ENCODE measurements at places on chromosomes 3 and 15.
A peak's percentile ranks its signal among the peaks of the same experiment; 100 is the strongest.

- DNase-seq, result no peak
Measured at GRCh38 chr3:37945807-37946530, 44.6 kb upstream of the VILL start.

- no peak for DNase-seq
Measured at GRCh38 chr15:89888214-89888804, 5.5 kb downstream of the AP3S2 start.

DNA sequence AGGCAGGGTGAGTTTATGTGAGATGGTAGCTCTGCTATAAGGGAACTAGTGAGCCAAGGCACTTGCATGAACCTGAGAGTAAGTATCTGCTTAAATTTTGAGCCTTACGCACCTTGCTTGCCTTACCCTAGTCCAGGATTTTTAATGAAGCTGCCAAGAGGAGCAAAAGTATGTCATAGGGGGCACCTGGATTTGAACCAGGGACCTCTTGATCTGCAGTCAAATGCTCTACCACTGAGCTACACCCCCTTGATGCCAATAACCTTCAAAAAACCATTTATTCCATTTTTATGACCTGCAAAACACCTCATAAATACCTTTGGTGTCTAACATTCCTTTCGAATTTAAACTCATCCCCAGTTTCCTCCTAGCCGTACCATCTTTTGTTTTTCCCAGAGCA lies 88.3 kb upstream of the ACP3 start:
- DNase-seq, result no peak

- no peak for DNase-seq
Measured at GRCh38 chr3:38049358-38050126, 10.5 kb downstream of the DLEC1 start.

GRCh38 chr3:102887431-102887830 lies 452.6 kb downstream of the ZPLD1 start:
- DNase-seq, result no peak

- no peak for DNase-seq
Measured at GRCh38 chr3:113174801-113175485, 36.4 kb upstream of the BOC start.

- DNase-seq, result peak; percentile 44
Measured at GRCh38 chr15:75842722-75843677, at the start of gene UBE2Q2. TSS of gene UBE2Q2 (plus strand) at chr15:75843447. CDS start at chr15:75843667, 220 bp downstream.

GRCh38 chr15:52506549-52506948 lies 22.1 kb downstream of the MYO5A start:
- DNase-seq, result no peak

DNA sequence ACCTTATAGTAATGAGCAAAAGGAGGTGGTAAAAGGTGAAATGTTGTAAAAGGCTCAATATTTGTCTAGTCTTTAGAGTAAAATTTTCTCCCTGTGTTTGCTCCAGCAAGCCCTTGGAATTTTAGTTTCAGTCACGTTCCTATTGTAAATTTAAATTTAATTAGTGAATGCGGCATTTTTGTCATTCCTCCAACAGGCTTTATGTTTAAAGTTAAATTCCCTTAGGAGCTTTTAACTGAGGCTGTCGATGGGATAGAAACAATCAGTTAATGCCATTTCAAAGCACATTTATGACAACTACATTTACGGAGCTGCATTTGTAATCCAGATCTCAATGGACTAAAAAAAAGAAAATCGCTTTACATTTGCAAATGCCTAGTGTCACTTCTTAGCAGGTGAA lies 868 bp upstream of the GADL1 start:
- DNase-seq, result no peak

DNA sequence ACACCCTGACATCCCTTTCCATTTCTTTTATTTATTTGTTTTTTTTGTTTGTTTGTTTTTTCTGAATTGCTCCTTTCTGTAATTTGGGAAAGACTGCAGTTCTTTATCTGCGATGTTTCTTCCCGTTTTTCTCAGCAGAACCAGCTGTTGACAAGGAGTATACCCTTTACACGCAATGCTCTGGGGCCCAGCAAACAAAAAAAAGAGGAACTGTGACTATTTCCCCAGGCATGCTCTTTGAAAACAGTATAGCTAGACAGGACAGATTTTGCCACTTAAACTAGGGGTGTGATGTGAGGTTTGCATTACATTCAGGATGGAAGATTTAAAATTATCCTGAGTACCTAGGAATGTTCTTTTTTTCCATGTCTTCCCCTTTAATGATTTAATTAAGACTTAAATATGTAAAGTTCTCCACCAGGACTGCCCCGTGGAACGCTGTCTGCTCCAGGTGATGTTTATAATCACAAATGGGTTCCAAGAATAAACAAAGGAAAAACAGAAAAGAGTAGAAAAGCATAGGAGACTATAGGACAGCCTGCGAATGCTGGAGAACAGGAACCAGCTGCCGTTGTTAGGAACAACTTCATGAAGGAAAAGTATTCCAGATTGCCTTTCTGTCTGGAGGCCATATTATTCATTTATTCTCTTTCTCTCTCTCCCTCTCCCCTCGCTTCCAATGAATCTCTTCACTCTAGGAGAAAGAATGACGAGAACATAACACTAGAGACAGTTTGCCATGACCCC lies 43.3 kb downstream of the TGFBR2 start:
- DNase-seq, result no peak

DNA sequence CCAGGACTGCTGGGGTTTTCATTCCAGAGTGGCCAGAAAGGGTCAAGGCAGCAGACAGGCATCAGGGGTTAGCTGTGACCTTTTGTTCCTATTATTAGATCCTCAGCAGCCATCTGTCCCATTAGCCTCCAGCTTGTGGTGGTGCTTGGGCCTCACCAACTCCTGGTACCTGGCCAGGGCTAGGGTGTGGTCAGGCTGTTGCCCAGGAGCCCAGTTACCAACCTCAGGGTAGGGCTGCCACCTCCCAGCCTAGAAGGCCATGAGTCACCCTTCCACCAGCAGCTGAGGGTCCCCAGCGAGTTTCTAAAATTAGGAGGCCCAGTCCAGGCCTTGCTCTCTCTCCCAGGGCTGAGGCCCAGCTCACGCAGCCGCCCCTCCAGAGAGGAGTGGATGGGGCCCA lies 12.2 kb downstream of the TMEM43 start:
- DNase-seq, result no peak

GRCh38 chr3:55615694-55616295 lies 128.7 kb upstream of the WNT5A start:
- DNase-seq, result no peak

DNA sequence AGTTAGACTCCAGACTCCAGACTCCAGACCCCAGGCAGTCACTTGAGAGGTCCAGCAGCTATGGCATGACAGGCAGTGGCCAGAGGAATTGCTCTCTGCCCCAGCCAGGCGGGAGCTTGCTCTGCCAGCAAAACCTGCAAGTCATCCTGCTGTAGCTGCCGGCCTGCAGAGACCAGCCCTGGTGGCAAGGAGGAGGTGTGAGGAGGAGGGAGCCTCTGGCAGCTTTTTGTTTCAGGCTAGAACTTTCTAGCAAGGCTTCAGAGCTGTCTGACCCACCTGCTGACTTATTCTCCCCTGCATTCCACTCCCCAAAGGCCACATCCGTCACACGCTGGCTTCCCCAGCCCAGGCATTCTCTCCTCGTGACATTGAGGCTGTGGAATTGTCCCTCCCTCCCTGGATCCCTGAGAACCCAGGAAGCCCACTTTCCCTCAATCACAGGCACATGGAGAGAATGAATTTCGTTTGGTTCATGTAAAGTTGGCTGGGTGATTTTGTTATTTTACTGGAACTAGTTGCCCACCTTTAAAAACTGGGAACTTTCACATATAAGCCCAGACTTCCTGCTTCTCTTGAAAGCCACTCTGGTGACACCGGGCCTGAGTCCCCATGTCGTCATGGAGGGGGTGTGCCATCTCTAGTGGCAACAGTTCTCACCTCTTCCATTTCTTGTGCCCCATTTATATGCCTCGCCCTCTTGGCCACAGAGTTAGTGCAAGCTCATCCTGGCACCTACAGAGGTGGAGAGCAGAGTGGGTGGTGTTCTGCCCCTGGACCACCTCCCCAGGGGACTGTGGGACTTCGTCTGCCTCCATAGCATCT lies 82.7 kb downstream of the ABHD5 start:
- DNase-seq, result no peak

- no peak for DNase-seq
Measured at GRCh38 chr15:100022806-100023205, 289.6 kb upstream of the LYSMD4 start.

DNA sequence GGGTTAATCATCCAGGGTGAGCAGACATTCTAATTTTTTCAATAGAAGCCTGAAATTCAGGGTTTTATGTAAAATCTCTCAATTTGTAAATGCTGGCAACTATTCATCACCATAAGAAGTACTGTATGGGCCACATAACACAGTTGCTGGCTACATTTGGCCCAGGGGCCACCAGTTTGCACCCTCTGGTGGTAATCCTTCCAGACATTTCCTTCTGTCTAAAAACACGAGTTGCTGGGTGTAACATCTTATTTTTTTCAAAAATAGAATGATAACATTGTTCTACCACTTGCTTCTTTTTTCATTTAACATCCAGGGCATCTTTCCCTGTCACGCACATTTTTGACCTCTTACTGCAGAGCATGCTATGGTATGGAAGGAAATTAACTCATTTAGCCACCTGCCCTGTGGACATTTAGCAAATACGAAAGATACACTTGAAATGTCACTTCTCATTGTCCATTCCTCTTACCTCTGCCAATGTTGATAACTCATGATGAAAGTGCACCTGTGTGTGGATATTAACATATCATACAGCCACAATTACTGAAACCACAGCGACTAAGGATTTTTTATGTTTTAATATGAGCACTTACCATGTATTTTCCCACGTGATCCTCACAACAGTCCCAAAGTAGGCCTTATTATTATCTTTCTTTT lies 117.5 kb upstream of the ARHGEF3 start:
- DNase-seq, result no peak

- DNase-seq, result no peak
Measured at GRCh38 chr3:55540579-55540978, 53.5 kb upstream of the WNT5A start.

GRCh38 chr3:48472673-48472922 lies 26.1 kb downstream of the ATRIP start:
- DNase-seq, result no peak

DNA sequence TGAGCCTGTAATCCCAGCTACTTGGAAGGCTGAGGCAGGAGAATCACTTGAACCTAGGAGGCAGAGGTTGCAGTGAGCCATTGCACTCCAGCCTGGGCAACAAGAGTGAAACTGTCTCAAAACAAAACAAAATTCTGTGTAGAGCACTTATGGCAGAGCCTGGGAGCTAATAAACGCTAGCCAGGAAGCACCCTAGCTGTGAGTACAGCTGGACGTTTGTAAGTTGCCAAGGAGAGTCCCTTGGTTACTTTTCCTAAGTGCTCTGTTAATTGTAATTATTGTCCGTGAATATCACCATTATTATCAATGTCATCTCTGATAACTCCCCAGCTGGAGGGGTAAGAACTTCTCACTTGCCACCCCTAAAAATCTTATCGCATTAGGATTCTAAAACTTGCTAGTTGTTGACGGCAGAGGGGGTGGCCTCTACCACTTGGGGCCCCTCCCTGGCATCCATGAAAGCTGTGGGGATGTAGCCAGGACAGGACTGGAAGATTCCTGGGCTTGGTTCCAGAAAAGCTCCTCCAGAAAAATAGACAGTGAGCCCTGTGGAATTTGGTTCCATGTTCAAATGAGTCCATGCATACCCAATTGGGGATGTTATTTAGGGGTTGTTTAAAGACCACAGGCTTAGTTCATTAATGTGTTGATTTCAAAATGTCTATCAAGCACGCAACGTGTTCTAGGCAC lies 9.9 kb upstream of the KLHL25 start:
- no peak for DNase-seq

GRCh38 chr3:148711981-148712666 lies 14.4 kb downstream of the AGTR1 start:
- no peak for DNase-seq

GRCh38 chr15:47908486-47908885 lies 191.2 kb downstream of the SEMA6D start:
- no peak for DNase-seq

- DNase-seq, result no peak
Measured at GRCh38 chr3:133829310-133829707, 23.7 kb downstream of the SRPRB start.

- no peak for DNase-seq
Measured at GRCh38 chr3:43023066-43023465, 44.0 kb downstream of the GASK1A start.

- no peak for DNase-seq
Measured at GRCh38 chr3:10554236-10554611, 48.8 kb upstream of the ATP2B2 start.

- DNase-seq, result no peak
Measured at GRCh38 chr3:147651107-147651778, 242.1 kb downstream of the ZIC1 start.

DNA sequence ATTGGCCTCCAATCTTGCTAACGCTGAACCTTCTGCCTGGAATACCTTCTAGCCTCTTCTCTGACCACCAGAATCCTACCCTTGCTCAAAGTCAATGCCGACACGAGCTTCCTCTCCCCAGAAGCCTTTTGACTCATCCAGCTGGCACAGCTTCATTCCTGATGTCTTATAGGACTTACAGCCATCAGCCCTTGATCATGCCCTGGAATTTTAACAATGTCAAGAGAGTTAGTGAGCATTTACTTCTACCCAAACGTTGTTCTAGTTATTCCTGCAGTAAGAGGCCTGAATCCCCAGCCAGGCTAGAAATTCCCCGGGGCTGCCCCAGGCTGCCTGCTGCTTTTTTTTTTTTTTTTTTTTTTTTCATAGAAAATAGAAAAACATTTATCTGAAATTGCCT lies 3.9 kb downstream of the CYP1A2 start:
- DNase-seq, result no peak

DNA sequence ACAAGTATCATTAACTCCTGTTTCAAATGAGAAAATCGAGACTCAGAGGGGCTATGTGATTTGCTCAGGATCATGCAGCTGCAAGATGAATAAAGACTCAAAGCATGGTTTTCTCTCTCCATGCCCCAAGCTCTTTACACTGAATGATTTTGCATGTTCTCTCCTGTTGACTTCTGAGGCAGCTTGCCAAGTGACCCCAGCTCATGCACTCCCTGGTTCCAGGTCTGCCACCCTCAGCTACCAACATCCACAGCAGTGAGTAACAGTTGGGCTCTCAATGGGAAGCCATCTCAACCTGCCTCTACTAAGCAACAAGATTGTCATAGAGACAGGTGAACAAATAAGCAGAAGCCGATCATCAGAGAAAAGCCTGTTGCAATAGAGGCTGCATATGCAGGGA lies 116.9 kb upstream of the GADL1 start:
- DNase-seq, result no peak

DNA sequence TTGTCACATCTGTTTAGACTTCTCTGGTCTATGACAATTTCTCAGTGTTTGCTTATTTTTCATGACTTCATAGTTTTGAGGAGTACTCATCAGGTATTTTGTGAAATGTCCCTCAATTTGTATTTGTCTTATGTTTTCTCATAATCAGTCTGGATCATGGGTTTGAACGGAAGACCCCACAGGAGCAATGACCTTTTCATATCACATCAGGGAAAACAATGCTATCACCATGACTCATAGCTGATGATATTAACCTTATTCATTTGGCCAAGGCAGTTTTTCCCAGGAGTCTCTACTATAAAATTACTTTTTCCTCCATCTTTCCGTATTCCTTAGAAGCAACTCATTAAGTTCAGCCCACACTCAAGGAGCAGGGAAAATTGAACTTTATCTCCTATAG lies 32.7 kb downstream of the AADACL2 start:
- no peak for DNase-seq

GRCh38 chr3:41200669-41201021 lies 1.3 kb downstream of the CTNNB1 start:
- no peak for DNase-seq

Data from stimulated activated CD4-positive, alpha-beta T cell treated with anti-CD3 and anti-CD28 coated beads, Interleukin-1b, Interleukin-23, amount 100 ng/mL, for 1 hour (primary cell).